ENCODE measurements at places on chromosomes 2 and 18.

DNA sequence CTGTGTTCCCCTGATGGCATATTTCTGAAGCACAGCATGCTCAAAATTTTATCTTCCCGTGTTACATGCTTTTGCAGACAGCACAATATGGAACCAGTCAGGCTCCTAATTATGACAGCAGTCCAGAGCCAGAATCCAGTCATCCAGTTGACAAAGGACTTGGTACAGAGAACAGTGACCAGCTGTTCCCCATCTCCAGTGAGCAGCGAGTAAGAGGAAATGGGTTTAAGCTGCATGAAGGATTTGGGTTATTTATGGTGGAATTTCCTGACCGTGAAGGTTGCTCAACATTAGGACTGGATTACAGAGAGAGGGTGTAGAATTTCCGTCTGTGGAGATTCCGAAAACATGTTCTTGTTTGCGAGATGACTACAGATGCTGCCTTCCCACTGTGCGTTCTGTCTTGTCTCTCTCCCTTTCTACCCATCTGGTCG lies 24.4 kb downstream of the SGPP2 start:
- DNase-seq = no peak

GRCh38 chr2:70691497-70692140 lies 76.4 kb downstream of the ADD2 start:
- no peak for DNase-seq

GRCh38 chr2:236143811-236144210 lies 24.4 kb downstream of the GBX2 start:
- DNase-seq = no peak

DNA sequence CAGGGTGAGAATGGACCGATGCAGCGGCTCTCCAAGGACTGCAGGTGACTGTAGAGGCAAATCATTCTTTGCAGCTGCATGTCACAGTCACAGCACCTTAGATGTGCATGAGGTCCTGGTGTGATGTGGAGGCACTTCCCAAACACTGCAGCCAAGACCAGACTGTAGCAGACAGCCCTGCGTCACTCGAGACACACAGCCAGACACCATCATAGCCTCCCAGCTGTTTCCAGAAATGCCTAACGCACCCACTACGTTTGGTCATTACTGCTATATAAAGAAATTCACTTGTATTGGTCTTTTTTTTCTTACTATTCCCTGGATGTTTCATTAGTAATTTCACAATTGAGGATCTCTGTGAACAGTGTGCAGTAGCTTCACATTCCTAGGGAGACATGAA lies 60.9 kb downstream of the SH3YL1 start:
- no peak for DNase-seq

DNA sequence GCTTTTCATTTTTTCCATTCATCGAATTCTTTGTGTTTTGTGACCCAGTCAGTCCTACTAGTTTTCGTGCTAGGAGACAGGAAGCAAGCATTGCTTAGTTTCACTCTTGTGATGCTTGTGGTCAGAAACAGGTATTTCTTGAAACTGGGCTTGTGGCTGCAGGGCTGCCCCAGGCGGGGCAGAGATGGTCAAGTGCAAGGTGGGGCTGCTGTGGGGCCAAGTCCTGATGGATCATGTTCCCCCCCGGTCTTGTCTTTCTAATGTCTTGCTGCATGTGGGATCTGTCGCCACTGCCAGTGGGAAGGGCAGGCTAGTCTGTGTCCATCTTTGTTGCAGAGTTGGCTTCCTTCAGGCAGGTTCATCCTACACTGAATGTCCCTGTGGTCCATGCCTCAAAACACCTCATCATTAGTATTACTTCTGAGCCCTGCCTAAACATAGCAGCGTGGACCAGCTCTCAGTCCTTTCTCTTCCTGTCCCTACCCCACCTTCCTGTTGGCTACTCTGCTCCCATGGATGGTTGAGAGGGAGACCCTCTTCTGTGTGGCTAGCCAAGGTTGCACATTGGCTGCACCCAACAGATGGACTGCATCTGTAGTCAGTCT lies 38.7 kb downstream of the INPP4A start:
- no peak for DNase-seq

All from stimulated activated CD8-positive, alpha-beta memory T cell treated with anti-CD3 and anti-CD28 coated beads, Interleukin-12 subunit alpha, Interleukin-12 subunit beta, amount 100 ng/mL, for 1 hour (primary cell).